Stimulated activated CD4-positive, alpha-beta T cell treated with anti-CD3 and anti-CD28 coated beads, Interleukin-1b, Interleukin-23, amount 100 ng/mL, for 4 hours (primary cell): ENCODE measurements at places on chromosomes 3 and 15.
A peak's percentile ranks its signal among the peaks of the same experiment; 100 is the strongest.

- no peak for DNase-seq
Observed at GRCh38 chr15:85744579-85744978, 50.1 kb downstream of the KLHL25 start.

DNA sequence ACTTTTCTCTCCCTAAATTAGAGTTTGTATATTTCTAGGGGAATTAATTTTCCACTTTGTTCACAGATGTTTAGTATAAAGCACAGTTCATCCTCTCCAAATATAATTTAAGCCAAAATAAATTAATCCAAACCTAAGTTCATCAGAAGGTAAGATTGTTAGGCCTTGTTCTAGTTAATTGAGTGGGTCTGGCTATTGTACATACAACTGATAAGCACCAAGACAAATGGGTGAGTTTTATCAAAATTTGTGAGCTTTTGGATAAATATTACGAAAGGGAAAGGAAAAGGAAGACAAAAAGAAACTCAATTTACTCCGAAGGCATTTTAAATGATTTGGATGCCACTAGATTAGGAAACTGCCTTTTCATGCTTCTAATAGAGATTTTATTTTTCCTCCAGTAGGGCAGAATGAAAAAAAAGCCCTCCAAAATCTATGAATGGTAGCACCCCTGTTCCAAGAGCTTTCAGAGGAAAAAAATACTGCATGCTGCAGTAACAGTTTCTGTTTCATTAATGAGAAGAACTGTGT, 304.0 kb downstream of the ZNF385D start:
- DNase-seq, result no peak

GRCh38 chr3:104555728-104556127, 811.0 kb upstream of the ALCAM start:
- DNase-seq, result no peak

- peak; percentile 38 for DNase-seq
Observed at GRCh38 chr3:71784914-71785531, at the start of gene PROK2. TSS of gene PROK2 (minus strand) at chr3:71785148. CDS start at chr3:71785052, 96 bp downstream.

DNA sequence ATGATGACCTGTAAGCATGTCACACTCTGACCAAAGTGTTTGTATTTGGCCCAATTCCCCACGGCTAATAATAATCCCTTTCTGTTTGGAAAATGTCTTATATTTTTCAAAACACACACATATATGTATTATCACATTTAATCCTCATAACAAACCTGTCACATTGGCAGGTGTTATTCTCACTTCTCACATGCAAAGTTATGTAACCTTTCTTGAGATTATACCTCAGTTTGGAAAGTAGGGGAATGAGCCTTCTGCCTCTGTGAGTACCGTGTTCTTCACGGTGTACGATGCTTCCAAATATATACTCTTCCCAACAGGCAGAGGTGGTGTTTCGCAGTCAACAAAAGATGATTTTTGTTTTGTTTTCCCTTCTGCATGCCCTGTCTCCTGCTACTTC, 205.6 kb downstream of the TP63 start:
- DNase-seq, result no peak

DNA sequence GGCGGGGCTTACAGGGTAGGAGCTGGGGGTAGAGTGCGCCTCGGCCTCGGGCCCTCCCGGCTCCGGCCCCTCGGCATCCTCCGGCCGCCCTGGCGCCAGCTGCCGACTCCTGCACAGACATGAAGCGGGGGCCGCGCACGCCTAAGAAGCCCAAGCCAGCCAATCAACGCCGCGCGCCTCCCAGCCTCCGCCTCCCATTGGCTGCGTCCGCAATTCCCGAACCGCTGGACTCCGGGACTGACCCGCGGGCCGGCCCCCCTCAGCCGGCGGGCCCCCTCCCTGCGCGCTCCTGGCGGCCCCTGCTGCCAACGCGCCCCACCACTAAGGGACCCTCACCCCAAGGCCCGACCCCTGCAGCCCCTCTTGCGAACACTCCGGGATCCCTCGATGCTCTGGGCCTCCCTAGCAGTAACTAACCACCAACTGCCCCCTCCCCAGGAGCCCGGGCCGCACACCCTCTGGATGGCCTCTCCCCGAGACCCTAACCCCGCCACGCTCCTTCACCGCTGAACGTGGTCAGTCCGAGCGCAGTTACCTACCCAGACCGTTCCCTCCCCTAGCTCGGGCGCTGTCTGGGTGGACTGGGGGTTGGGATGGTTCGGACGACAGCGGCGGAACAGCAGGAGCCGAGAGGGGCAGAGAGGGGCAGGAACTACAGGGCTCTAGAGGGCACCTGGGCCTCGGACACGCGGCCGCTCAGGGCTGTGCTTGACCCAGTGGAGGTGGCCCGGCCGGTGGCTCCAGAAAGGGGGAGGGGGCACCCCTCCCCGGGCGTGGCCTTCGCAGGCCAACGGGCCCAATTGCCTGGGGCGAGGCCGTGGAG, 5.0 kb downstream of the GATA2 start:
- no peak for DNase-seq

GRCh38 chr3:50124052-50124799, 30.9 kb upstream of the SEMA3F start:
- no peak for DNase-seq

GRCh38 chr3:171503817-171504216, 43.6 kb upstream of the TNIK start:
- DNase-seq, result no peak

DNA sequence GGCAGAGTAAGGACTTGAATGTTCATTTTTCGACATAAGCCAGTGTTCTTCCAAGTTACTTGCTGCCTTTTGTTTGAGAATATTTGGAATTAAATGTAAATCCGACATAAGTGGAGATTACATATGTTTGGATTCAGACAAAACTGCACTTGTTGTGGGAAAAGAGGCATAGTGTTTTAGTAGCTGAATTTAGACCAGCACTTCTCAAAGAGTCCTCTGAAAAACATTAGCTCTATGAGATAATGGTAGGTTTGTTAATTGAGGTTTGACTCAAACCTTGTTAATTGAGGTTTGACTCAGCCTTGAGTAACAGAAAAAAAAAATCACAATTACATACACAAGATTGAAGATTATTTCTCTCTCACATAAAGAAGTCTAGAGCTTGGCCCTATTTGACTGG, 132.5 kb downstream of the NSUN3 start:
- DNase-seq, result no peak

GRCh38 chr3:46668591-46668990, 24.9 kb downstream of the ALS2CL start:
- DNase-seq, result no peak

- no peak for DNase-seq
Observed at GRCh38 chr15:59644756-59645155, 12.6 kb downstream of the GTF2A2 start.

GRCh38 chr3:62876064-62876463, 848 bp upstream of the CADPS start:
- DNase-seq, result no peak

- no peak for DNase-seq
Observed at GRCh38 chr3:72494130-72494529, 354.1 kb downstream of the SHQ1 start.

DNA sequence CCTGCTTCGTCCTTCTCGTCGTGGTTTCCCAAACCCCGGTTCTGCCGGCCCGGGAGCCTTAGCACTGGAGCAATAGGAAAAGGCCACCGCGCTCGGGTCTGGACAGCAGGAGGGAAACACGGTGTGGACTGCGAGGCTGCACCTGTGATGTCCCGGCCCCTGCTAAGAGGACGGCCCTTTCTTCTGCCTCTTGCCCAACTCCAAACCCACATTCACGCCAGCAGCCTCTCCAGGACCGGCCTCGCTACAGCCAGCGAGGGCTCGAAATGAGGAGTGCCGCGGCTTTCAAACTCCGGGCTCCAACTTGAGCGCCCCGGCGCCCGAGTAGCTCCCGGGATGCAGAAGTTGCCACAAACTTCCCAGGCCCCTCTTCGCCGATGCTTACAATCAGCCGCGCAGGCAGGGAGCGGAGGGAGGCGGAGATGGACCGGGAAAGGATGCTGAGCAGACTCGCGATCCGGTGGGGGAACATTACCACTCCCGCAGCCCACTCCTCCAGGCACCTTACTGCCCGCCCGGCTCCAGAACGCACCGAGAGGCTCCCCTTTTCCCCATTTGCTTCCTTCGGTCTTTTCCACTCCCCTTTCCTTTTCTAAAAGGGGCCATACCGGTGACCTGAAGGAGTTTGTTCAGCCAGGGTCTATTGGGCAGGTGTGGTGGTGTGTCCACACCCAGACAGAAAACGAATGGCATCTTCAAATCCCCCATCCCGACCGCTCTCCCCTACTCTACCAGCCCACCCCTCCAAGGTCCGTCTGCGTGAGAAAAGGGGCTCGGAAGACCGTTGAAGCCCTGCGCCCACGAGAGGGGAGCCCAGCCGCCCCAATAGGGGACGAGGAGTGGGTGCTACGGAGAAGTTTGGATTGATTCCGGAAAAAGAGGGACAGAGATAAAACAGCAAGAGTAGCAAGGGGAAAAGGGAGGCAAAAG, 18.8 kb upstream of the SATB1 start:
- no peak for DNase-seq

- DNase-seq, result peak; percentile 15
Observed at GRCh38 chr15:34588046-34588674, 4.7 kb upstream of the GOLGA8B start.

DNA sequence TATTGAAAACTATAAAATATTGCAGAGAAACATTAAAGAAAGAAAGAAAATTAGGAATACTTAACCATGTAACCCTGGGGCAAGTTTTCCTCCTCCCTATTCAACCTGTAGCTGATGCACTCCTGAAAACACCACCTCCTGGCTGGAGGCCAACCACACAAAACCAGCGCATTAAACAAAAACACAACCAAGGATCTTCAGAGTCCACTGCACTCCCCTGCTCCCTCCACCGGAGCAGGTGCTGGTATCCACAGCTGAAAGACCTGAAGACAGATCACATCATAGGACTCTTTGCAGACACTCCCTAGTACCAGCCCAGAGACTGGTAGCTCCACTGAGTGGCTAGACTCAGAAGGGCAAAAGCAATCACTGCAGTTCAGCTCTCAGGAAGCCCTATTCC, 13.6 kb upstream of the ADAMTS17 start:
- no peak for DNase-seq

GRCh38 chr3:140442621-140443020, 235.2 kb upstream of the TRIM42 start:
- no peak for DNase-seq

GRCh38 chr15:100471933-100472332, 56.8 kb downstream of the CERS3 start:
- no peak for DNase-seq

GRCh38 chr3:113685124-113685523, 11.3 kb downstream of the USF3 start:
- DNase-seq, result no peak

GRCh38 chr3:183317886-183318865, 65.1 kb downstream of the B3GNT5 start:
- no peak for DNase-seq

GRCh38 chr3:9862391-9863057, 17.5 kb downstream of the CIDEC start:
- peak; percentile 29 for DNase-seq

DNA sequence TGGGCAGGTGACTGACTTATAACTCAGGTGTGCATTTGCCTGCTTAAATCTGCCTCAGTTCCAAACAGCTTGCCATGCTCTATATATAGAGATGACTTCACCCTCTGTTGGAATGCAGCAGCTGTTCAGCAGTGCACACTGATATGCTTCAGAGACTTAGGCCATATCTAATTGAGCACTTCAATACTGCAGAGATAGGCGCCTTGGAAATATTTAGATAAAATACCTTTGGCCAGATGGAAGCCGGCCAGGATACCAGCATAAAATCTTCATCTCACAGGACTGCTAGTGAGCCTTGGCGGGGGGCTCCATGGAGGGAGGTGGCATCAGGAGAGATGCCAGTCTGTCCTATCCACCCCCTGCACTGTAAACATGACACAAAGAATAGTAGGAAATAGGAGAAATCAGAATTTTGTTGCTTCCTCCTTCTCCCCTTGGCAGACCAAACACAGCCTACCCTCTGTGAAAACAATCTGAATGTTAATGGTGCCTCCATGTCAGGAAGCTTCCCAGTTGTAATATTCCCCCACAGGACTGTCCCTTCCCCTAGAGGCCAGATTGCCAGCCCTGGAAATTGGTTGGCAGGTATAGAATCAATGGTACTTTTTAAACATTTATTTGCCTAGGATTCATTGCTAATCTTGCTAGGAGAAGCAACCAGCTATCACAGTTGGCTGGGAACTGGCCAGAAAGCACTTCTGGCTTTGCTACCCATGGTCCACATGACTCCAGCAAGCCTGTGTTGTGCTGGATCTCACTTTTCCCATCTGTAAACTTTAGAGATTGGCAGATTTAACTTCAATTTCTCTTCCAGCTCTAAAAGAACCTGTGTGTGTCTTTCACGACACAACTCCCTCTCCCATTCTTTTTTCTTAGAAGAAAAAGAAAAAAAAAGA, 215.5 kb upstream of the KCNMB2 start:
- no peak for DNase-seq

DNA sequence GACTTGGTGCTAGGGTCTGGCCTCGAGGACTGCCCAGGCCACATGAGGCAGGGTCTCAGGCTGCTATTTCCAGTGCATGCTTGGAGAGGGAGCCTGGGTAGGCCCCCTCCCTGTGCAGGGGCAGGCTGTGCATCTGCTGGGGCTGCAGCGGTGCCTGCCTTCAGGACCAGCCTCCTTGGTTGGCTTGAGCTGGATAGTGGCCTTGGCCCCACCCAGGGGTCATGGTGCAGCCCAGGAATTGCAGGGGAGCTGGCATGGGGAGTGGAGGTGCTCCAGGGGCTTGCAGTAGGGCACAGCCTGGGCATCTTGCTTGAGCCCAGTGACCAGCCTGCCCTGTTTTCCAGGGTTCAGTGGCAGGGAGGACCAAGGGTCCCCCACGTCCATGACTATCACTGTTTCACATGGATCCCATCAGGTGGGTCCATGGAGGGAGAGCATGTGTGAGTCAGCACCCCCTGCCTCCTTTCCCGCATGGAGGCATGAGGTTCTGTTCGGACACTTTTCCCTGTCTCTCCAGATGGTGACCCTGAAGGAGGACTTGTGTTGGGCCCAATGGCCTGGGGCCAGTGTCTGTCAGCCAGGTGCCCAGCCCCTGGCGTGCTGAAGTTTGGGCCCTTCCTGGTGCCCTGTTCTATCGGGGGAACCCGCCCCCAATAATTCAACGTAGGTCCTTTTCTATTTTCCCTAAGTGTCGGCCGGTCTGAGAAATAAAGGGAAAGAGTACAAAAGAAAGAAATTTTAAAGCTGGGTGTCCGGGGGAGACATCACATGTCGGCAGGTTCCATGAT, 218.6 kb downstream of the SNRPN start:
- no peak for DNase-seq

DNA sequence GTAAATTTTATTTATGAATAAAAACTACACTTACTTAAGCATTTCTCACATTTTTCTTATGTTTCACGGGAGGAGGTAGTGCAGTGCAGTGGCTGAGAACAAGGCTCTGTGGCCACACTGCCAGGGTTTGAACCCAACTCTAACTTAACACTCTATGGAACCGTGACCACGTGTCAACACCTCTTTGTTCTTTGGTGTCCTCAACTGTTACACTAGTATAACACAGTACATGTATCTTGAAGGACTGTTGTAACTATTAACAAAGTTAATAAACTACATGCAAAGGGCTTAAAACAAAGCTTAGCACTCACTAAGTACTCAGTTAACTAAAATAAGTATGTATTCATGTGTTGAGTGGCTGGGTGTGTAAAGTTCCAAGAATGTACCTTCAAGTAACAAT, 19.5 kb downstream of the CD47 start:
- DNase-seq, result no peak

- DNase-seq, result no peak
Observed at GRCh38 chr3:149536429-149536828, 61.9 kb downstream of the TM4SF4 start.

- no peak for DNase-seq
Observed at GRCh38 chr3:61239871-61240270, 11.4 kb downstream of the FHIT start.

GRCh38 chr15:84878504-84878903, 6.0 kb upstream of the SLC28A1 start:
- peak; percentile 49 for DNase-seq
